AG20443 (cell line): ENCODE measurements at places on chromosomes 3 and 15.

GRCh38 chr3:128297401-128298138 is 144.3 kb downstream of the EEFSEC start:
- DNase-seq, result peak; percentile 64

GRCh38 chr3:196634829-196635228 is 4.7 kb upstream of the NRROS start:
- no peak for DNase-seq

DNA sequence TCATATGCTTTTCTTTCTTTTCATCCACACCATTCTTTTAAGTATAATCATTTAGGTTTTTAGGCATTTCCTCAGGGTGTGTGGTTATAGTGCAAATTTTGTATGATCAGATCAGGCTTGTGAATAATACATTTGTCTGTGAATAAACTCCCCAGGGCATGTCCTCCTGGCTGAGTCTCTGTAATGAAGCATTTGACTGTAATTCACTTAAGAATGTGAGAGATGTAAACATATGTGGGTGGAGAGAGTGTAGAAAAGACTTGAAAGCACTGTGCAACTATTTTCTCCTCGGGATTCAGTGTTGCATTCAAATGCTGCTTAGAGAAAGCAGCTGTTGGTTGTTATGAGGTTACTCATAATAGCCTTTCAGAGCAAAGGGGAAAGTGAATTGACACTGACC is 996.5 kb downstream of the TUSC7 start:
- peak; percentile 82 for DNase-seq

GRCh38 chr15:40108061-40108854 is 421 bp downstream of the BMF start:
- peak; percentile 55 for DNase-seq

DNA sequence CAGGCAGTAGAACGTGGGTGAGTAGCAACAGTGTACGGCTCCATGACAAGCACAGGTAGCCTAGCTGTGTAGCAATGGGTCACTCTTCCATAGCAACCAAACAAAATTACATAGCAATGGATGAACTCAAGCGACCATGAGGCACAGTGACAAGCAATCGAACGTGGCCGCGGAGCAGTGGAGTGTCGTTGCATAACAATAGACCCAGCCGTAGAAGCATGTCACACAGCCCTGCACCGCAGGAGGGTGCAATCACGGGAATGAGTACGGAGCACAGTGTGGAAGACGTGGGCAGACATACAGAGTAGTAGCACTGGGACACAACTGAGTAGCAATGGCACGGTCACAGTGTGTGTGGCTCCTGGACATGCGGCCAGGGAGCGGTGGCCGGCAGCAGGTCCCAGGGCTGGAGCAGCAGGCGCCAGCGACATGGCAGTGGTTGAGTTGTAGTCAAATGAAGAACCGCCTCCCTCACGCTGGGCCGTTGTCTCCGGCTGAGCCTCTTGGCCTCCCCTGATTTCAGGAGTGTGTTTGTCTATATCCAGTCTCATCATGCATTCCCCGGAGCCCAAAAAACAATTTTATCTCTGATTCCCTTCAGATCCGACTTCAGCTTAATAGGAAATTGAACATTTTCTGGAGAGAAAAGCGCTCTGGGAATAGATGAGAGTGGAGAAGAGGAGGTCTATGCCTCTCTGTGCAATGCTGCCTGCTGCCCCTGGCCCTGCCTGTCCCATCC is 64.1 kb downstream of the CCDC33 start:
- DNase-seq, result no peak

GRCh38 chr15:95758451-95758850 is 572.0 kb upstream of the NR2F2 start:
- DNase-seq, result no peak

GRCh38 chr3:104788807-104789206 is 577.9 kb upstream of the ALCAM start:
- no peak for DNase-seq
